ENCODE measurements at places on chromosomes 7 and 10.

DNA sequence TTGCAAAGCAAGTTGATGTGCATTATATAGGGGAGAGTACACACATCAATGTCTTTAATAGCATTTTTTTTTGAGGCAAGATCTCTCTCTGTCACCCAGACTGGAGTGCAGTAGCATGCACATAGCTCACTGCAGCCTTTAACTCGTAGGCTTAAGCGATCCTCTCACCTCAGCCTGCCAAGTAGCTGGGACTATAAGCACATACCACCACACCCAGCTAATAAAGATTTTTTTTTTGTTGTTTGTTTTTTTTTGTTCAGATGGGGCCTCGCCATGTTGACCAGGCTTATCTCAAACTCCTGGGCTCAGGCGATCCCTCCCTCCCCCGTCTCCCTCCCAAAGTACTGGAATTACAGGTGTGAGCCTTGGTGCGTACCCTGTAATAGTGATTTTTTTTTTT, 1.5 kb downstream of the UMAD1 start:
- no peak for DNase-seq

- no peak for DNase-seq
Observed at GRCh38 chr7:106049139-106049752, 62.9 kb downstream of the SYPL1 start.

- DNase-seq: no peak
Observed at GRCh38 chr10:48442809-48443177, 136.3 kb downstream of the MAPK8 start.

DNA sequence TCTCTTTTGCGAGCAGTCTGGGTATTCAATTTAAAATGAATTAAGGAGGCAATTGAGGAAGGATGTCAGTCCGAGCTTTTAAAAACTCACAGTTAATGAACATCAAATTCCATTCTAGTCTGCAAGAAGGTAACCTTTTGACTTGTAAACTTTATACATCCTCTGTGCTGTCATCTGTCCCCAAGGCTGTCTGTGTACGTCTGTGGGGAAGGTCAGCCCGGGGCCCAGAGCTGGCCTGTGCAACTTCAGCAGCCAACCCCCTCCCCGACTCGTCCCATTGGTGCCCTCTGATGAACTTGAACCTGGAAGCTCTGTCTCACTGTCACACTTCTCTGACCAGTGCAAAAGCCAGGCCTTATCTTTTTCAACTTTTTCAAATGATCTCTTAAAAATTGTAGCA, 80.3 kb downstream of the CCDC3 start:
- DNase-seq: no peak

- no peak for DNase-seq
Observed at GRCh38 chr10:72808001-72808400, 85.5 kb upstream of the OIT3 start.

DNA sequence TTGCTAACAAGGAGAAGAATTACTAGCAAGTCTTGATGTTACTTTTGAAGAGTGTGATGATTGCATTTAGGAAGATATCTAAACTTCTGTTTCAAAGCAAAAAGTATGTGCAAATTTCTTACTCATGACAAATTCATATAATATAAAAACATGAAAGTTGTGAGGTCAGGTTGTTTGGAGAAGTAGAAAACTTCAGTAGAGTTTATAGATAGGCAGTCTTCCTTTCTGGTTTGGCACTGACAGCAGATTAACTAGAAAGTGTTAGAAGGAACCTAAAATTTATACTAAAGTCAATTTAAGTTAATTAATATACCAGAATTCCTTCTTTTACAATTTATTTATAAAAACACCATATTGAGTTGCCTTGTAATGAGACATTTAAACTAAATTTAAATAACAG, 16.9 kb downstream of the PTEN start:
- DNase-seq: no peak

DNA sequence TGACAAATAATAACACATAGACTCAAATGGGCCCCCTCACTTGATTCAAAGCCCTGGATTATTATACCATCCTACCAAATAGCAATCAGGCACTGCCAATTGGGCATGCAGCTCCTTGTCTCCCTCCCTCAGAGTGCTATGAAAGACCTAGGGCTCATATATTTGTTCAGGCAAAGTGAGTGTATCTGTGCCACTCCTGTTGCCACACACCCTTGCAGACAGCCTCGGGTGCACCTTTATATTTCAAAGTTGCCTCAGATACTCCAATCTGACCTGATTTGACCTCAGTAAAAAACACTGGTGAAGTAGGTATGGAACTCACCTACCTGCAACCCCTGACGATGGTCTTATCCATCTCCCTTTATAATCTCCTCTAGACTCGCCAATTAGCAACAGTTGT, 3.0 kb upstream of the NAMPT start:
- DNase-seq: no peak

GRCh38 chr10:18545621-18546305, 105.6 kb downstream of the NSUN6 start:
- no peak for DNase-seq

- DNase-seq: no peak
Observed at GRCh38 chr10:97338041-97338440, 3.5 kb upstream of the FRAT2 start.
